Activated T-cell treated with anti-CD3 and anti-CD28 coated beads, Interleukin-2, amount 50 U/mL, for 48 hours (primary cell): ENCODE measurements at places on chromosomes 5 and 9.

- DNase-seq = no peak
These were observed 284.3 kb downstream of the TAF11L14 start for GRCh38 chr5:17918373-17919104.

- DNase-seq = no peak
These were observed 34.3 kb upstream of the EIF4EBP3 start for GRCh38 chr5:140513124-140513523.

DNA sequence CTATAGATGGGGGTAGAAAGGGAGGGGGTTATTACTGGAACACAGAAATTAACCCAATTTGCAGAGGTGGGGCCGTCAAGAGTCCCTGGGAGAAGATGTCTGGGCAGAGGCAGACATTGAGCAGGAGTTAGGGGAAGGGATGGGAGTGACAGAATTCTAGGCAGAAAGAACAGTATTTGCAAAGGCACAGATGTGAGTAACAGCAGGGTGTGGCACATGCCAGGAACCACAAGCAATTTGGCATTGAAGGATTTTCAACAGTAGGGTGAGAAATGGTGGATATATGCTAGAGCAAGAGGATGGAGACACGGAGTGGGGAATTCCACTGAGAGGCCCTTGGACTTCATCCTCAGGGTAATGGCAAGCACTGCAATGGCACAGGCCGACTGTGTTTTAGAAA lies 71.6 kb upstream of the FRRS1L start:
- no peak for DNase-seq

DNA sequence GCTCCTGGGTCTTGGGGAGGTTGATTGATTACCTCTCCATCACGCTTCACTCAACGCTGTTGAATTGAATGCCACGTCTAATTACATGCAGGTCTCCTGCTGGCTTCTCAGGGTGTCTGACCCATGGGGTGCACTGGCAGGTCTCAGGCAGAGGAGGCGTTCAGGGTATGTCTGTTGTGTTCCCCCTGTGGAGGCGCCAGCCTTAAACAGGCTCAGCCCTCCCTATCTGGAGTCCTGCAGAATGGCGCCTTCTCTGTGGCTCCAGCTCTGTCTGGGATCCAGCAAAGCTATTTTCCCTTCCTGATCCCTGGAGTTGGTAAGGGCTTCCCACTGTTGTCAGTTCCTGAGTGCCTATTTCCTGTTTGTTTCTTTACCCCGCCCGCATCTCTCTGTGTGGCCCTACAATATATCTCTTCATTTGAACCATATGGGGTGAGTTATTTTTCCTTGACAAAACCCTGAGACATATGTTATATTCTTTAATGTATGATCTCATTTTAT lies 150.0 kb downstream of the NTRK2 start:
- no peak for DNase-seq

DNA sequence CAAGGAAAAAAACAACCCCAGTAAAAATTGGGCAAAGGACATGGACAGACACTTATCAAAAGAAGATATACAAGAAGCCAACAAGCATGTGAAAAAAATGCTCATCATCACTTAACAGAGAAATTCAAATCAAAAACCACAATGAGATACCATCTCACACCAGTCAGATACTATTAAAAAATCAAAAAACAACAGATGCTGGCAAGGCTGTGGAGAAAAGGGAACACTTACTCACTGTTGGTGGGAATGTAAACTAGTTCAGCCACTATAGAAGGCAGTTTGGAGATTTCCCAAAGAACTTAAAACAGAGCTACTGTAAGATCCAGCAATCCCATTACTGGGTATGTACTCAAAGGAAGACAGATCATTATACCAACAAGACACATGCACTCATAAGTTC lies 157.4 kb downstream of the EDIL3 start:
- DNase-seq = no peak

- DNase-seq = no peak
These were observed 34.6 kb downstream of the CYFIP2 start for GRCh38 chr5:157300564-157300963.

GRCh38 chr9:125902831-125903512 lies 155.8 kb downstream of the PBX3 start:
- no peak for DNase-seq
